ENCODE measurements at places on chromosomes 5 and 9.

GRCh38 chr5:173454361-173454735, 126.1 kb upstream of the STC2 start:
- no peak for DNase-seq

- no peak for DNase-seq
Measured at GRCh38 chr5:66848749-66849641, 252.8 kb downstream of the MAST4 start.

GRCh38 chr5:17056141-17056631, 120.1 kb upstream of the MYO10 start:
- no peak for DNase-seq

DNA sequence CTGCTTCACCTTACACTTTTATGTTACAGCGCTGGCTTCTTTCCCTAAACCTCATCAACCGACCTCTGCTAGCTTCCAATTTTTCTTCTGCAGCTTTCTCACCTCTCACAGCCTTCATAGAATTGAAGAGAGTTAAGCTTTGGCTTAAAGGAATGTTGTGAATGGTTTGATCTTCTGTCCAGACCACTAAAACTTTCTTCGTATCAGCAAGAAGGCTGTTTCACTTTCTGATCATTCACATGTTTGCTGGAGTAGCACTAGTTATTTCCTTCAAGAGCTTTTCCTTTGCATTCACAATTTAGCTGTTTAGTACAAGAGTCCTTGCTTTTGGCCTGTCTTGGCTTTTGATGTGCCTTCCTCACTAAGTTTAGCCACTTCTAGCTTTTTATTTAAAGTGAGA, 49.5 kb downstream of the NR3C1 start:
- DNase-seq = no peak

DNA sequence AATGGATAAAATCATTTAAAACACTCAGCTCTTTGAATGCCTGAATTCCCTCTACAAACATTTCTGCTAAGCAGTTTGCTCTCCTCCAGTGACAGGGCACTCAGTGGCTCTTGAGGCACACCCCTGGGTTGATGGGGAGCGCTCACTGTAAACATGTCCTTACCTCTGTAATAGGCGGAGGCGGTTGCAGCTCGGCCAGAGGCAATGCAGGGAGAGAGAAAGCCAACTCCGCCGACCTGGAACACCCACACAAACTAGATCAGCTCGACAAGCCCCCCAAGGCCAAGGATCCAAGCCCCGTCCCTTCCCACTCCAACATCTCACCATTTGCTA, 329 bp downstream of the CDC23 start:
- DNase-seq = no peak

DNA sequence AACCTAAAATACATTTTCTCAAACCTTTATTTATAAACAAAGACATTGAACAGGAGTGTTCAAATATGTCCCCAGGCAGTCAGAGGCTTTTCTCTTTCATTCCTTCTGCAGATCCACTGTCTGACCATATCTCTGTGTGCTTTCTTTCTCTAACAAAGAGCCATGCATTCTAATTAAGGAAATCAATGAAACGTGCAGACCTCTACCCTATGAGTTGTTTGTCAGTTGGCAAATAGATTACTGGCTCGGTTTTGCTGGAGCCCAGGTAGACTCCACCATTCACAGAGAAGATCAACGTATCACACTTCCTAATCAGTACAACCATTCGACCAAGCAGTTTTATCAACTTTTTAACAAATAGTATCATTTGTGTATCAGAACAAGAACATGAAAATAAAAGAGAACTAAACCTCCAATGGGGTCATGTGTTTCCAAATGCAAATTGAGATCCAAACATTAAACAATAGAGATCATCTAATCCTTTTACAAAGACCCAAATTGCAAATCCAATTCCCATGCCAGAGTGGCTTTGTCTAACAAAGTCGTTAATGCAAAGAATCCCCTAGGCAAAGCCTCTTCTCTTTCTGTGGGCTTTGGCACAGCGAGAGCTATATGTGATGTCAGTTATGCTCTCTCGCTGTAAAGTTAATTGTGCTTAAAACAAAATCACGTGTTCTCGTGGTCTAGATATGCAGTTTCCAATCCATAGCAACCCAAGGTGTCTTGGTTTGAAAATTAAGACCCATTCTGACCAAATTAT, 16.8 kb downstream of the KLF4 start:
- no peak for DNase-seq

DNA sequence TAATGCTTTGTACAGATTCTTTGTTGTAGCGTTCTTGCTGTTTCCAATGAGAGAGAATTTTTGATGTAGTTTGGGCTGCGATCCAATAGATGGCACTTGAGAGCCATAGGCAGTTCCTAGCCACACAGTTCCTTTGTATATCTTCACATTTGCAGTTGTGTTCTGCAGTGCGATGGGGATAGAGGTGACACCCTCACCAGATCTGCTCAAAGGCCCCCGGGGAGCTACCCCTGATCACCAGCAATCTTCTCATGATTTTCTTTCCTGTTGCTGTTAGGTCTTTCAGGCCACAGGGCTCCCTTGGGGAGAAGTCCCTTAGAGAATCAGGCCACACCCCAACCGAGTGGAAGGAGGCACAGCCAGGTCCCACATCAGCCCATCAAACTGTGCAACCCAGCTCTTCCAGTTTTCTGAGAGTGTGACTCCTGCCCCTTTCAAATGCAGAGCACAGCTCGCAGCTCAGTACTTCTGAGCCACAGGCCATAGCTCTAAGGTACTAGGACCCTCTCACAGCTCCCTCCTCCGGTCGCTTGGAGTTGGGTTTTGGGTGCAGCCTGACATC, 353.7 kb downstream of the SLCO4C1 start:
- no peak for DNase-seq

DNA sequence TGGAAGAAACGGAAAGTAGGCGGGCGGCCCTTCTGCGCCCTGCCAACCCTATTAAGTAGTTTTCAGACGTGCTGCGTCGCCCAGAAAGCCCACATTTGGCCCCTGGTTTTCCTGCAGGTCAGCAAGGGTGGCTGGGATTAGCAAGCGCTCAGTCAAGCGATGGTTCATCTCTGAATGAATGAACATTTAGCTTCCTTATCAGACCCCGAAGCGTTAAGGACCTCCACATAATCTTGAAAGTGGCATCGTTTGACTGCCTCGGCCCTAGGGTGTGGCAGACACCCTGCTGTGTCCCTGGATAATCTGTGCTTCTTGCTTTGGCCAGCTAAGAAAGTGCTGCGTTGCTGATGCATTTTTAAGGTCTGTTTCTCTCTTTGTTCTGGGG, 684 bp downstream of the TOR1B start:
- no peak for DNase-seq

DNA sequence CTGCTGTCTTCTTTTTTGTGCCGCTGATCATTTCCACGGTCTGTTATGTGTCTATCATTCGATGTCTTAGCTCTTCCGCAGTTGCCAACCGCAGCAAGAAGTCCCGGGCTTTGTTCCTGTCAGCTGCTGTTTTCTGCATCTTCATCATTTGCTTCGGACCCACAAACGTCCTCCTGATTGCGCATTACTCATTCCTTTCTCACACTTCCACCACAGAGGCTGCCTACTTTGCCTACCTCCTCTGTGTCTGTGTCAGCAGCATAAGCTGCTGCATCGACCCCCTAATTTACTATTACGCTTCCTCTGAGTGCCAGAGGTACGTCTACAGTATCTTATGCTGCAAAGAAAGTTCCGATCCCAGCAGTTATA, 17.1 kb downstream of the F2R start:
- DNase-seq = no peak

DNA sequence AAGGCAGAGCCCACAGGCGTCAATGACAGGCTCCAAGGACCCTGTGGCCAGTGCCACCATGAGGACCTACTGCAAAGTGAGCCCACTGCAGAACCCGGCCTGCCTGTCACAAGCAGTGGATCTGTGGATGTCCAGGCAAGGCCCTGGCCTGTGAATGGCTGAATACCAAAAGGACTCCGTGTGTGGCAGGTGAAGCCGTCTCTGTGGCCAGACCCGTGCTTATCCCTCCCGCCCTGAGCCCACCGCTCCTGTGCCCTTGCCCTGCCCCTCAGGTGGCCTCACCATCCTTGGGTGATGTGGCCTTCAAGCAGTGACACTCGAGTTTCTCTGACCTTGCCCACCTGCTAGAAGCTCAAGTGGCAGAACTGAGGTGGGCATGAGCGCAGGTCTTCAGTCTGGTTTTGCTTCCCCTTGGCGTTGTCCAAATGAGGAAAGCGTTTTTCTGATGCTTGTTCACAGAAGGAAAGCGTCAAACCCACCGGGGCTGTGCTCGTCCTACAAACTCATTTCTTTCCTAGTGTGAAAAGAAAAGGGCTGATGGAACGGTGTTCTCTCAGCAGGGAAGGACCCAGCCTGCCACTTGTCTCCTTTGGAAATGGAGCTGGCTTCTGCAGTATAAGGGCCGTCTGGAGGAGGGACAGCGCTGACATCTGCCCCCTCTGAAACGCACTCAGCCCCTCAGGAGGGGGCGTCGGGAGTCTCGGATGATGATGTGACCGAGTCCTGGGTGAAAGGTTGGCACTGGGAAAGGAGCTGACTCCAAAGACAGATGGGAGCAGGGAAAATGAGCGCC, 377.7 kb upstream of the IRX4 start:
- no peak for DNase-seq

DNA sequence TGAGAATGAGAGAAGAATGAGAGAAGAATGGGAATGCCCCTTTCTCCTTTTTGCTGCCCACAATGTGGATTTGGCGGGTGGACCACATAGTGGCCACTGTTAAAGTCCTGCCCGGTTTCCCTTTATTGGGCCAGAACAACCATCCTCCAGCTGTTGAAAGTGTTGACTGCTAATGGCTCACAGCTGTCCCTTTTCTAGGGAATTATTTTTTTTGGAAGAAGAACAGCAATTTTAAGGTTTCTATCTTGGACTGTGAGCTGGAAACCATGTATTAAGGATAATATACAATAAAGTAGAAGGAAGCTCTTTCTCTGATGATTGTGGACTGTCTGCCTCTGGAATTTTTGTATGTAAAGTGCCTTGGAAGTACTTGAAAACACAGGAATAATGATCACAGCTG, 185.9 kb downstream of the DMRT2 start:
- no peak for DNase-seq

DNA sequence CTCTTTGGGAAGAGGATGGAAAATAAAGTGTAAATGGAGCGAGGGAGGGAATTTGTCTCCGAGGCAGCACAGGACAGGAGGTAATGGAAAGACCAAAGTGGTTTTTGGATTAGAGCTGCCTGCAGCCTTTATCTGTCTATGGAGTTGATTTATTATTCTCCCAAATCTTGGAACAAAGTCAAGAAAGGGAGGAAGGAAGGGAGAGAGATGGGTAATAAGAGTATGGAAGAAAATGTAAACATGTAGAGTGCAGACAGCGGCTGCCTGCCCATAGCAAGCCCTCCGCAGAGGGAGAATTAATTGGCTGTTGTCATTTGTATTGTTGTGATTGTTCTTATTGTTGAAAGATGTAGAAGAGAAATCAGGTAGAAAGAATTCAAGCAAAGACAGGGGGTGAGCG, 15.7 kb downstream of the KCNIP1 start:
- no peak for DNase-seq

DNA sequence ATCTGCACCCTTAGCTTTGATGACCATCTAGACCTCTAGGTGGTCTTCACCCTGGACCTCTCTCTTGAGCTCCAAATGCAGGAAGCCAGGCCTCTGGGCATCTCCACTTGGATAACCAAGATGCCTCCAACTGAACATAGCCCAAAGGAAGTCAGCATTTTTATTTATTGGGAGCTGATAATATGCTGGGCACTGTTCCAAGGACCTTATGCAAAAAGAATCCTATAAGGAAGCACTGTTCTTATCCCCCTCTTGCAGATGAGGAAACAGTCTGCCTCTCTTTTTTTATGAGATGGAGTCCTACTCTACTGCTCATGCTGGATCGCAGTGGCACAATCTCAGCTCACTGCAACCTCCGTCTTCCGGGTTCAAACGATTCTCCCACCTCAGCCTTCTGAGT, 219.9 kb downstream of the CDK5RAP2 start:
- no peak for DNase-seq

GRCh38 chr5:57955511-57955910, 472.9 kb upstream of the ACTBL2 start:
- no peak for DNase-seq

- DNase-seq = no peak
Measured at GRCh38 chr5:34709861-34710673, 53.9 kb downstream of the RAI14 start.

GRCh38 chr5:58273711-58274110, 186.2 kb downstream of the PLK2 start:
- DNase-seq = no peak

GRCh38 chr9:77495834-77496671, 152.1 kb downstream of the GNA14 start:
- DNase-seq = no peak

DNA sequence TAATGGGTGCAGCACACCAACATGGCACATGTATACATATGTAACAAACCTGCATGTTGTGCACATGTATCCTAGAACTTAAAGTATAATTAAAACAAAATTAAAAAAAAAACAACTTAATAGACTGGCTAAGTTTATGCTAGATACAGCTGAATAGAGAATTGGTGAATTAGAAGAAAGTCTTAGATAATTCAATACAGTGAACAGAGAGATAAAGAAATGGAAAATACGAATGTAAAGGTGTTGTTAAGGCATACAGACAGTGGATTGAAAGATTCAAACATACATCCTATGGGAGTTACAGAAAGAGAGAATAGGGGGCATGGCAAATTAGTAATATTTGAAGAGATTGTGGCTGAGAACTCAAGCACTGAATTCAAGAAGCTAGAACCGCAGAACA, 75.4 kb downstream of the RASGRF2 start:
- no peak for DNase-seq

GRCh38 chr5:140251527-140251973, 51.4 kb downstream of the PFDN1 start:
- DNase-seq = no peak

GRCh38 chr9:126781186-126782052, 23.4 kb upstream of the ZBTB43 start:
- DNase-seq = peak; percentile 39

- DNase-seq = no peak
Measured at GRCh38 chr5:20335978-20336377, 348.0 kb upstream of the CDH18 start.

GRCh38 chr9:132857031-132857430, 21.1 kb downstream of the AK8 start:
- no peak for DNase-seq

DNA sequence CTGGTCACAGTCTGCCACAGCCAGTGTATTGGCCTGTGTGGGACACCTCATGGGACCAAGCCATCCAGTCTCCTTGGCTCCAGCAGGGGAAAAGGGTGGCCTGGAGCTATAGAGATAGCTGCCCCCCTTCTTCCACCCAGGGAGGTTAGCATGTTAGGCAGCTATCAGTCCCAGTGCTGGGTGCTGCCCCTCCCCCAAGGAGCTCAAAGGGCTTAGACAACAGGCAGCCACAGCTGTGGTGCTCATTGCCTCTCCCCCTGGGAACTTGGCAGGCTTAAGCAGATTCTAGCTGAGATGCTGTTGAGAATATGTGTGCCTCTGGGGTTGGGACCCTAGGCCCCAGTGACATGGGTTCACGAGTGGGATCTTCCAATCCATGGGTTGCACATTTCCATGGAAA, 226.0 kb upstream of the PTGER4 start:
- DNase-seq = no peak

All from NCI-H1417 treated with DMSO at 0.1 percent for 48 hours (cell line).